ENCODE measurements at places on chromosomes 16 and 17.

DNA sequence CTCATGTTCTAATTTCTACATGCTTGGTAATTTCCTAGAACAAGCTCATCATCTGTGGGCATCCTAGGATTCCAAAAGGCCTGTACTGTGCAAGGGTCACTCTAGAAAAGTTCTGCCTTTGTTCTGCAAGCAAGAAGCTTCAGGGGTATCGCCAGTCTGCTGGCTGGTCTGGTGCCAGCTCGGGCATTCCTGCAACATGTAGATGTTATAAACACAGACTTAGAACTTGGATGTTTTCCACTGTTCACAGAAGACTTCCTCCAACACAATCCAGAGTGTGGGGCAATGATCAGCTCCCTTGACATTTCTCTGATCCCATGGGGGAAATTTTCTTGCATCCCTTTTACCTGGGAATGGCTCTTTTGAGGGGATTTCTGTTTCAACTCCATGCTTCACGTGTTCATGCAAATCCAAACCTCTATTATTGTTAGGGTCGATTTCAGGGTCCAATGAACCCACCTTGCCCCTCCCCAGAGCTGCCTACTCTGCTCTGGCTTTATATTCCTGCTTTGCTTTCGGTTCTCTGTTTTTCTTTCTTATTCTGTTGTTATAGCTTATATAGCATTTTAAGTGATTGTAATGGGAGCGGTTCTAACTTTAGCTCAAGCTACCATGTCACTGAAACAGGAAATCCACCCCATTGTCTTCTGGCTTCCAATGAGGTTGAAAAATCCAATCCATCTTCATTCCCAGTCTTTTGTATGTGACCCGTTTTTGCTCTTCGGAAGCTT, 25.3 kb downstream of the UBE2O start:
- DNase-seq = no peak

DNA sequence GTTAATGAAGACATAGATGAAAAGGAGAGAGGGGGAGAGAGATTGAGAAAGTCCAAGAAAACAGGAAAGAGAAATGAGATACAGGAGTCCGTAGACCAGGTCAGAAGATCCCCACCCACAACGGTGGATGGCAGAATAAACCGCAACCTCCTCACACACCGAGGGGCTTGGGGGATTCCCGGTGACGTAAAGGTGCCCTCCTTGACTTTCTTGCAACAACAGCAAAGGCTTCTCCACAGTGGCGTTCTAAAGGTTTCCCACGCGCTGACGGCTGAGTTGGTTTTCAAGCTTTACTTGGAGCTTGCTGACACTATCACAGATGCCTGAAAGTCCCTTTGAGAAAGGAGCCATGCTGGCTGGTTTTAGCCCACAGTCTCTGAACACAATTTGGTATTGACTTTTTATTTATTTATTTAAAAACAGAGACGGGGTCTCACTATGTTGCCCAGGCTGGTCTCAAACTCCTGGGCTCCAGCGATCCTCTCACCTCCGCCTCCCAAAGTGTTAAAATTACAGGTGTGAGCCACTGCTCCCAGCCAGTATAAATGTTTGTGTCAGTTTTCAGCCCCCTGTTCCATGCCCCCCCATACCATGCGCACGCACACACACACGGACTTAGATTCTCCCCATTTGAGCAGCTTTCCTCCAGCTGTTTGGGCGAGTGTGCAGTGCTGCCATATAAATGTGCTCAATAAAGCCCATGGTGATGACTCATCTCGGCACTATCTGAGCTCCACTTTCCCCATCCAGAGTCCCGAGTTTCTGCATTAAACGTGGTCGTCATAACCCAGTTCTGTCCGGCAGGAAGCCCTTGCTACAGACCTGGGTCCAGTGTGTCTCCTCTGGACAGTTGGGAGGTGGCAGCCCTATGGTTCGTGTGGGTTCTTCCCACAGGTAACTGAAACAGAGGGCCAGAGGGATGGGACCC, 33.0 kb upstream of the SEC14L1 start:
- no peak for DNase-seq

DNA sequence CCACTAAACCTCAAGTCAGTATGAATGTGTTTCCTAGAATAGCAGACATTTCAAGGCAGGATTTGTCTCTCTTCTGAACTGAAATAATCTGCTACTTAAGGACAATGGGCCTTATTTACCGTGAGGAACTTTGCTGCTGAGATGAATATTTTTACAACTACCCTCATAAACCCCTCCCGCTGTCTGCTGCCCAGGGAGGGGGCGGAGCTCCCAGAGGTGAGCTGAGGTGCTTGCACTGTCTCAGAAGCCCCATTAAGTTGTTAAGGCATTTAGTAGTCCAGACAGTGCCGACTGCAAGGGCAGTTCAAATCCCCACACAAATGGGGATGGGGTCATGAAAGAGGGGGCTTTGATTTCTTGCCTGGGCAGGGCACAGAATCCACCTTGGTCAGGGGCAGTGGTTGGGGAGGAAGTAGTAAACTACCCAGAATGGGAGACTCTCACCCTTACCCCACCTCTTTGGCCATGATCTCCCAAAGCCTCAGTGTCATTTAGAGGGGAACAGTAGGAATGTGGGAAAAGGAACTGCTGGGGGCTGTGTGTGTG, 19.2 kb downstream of the HNF1B start:
- no peak for DNase-seq

- no peak for DNase-seq
Measured at GRCh38 chr17:7947651-7948050, 15.6 kb downstream of the CNTROB start.

DNA sequence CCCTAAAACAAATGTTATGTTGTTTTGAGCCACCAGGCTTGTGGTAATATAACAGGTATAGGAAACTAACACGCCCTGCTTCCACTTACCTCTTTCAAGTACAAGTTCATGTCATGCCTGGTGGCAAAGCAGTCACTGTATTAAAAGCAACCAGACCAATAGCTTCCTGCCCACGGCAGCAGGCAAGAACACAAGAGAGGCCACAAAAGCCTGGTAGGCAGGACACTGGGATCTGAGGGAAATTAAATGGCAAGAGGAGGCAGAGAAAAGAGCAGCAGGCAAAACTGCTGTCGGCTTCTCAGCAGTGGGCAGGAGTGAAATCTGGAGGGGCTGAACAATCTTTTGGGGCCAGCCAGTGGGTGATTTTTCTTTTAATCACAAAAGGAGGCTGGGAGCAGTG, 2.2 kb downstream of the CYTH1 start:
- no peak for DNase-seq

DNA sequence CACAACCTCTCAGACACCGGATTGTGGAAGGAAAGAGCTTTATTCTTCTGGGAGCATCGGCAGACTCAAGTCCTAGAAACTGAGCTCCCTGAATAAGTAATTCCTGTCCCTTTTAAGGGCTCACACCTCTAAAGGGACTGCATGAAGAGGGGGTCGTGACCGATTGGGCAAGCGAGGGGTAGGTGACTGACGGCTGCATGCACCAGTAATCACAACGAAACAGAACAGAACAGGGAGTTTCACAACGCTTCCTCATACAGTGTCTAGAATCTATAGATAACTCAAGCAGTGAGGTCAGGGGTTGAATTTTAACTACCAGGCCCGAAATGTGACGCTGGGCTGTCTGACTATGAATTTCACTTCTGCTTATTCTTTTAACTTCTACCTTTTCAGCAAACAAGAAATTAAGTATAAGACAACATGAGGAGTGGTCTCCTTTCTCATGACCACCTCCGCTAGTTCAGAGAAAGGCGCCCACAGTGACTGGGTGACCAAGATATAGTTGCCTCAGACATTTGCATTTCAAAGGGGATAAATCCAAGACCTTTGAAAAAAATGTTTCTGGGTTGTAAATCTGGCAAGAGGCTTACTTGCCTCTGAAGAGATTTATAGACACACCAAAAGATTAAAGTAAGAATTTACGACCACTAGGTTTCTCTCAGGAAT, 88.4 kb upstream of the ATF7IP2 start:
- DNase-seq = no peak

GRCh38 chr17:49359990-49360795, 1.9 kb downstream of the ZNF652 start:
- no peak for DNase-seq

DNA sequence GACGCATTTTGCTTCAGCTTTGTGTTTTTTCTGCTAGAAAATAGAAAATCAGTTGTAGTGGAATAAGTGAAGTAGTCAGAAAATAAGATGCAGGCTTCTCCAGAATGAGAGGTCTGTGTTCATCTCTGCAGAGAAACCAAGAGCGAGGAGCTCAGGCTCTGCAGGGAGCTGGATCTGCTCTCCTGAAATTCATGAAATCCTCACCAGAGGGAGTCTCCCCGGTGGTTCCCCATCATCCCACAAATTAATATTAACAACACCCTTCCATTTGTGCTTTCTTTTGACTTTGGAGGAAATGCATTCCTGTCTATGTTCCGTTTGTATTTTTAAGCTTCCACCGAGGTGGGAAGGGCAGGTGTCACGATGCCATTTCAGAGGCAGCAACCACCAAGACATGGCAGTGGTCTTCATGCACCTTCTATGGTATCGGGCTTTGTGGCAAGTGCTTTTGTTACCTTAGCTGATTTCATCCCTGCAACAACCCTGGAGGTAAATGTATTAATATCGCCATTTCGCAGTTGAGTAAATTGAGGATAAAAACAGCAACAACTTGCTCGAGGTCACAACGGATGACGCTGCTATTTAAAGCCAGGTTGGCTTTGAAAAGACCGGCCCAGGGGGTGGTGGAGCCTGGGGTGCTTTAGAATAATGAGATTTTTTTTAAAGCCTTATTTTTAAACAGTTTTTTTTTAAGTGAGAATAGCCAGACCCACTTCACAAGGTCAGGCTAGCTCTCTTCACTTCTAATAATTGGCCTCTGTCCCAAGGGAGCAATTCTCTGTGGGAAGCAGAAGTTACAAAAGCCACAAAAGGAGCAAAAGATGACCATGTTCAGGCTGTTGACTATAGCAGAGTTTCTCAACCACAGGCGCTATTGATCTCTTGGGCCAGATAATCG, 367.6 kb upstream of the ERCC4 start:
- peak; percentile 11 for DNase-seq

- DNase-seq = no peak
Measured at GRCh38 chr16:77068402-77068801, 122.6 kb upstream of the MON1B start.

DNA sequence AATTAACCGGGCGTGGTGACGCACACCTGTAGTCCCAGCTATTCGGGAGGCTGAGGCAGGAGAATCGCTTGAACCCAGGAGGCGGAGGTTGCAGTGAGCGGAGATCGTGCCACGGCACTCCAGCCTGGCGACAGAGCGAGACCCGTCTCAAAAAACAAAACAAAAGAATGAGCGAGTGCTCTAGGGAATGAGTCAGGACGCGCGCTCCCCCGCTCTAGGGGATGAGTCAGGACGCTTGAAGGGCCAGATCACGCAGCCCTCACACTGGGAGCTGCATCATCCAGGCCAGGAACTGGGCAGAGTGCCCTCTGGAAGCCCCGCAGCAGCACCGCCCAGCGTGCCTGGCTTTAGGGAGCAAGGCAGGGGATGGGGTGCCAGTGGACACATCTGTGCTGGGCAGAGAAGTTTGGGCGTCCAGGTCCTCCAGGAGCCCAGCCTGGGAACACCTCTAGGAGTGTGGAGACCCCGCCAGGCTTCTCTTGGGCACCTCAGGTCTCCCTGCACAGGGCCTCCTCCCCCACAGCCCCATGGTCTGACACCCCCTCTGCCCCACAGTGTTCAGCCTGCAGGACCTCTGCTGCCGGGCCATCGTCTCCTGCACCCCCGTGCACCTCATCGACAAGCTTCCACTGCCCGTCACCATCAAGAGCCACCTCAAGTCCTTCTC, 3.9 kb upstream of the WFIKKN1 start:
- DNase-seq = peak; percentile 94

GRCh38 chr16:5333991-5334390, 236.4 kb upstream of the EEF2KMT start:
- no peak for DNase-seq

DNA sequence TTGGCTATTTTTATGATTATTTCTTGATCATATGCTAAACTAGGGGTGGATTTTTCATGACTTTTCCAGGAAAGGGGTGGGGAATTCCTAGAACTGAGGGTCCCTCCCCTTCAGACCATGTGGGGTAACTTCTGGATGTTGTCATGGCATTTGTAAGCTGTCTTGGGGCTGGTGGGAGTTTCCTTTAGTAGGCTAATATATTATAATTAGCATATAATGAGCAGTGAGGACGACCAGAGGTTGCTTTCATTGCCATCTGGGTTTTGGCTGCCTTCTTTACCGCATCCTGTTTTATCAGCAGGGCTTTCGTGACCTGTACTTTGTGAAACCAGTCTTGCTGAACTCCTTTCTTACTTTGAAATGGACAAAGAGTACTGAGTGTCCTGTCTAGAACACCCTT, 40.4 kb upstream of the ABCA5 start:
- no peak for DNase-seq

- DNase-seq = no peak
Measured at GRCh38 chr17:69763503-69763902, 311.5 kb upstream of the KCNJ16 start.

- no peak for DNase-seq
Measured at GRCh38 chr16:87160234-87160636, 157.0 kb downstream of the C16orf95 start.

GRCh38 chr16:85900027-85900792, 1.2 kb downstream of the IRF8 start:
- DNase-seq = no peak

DNA sequence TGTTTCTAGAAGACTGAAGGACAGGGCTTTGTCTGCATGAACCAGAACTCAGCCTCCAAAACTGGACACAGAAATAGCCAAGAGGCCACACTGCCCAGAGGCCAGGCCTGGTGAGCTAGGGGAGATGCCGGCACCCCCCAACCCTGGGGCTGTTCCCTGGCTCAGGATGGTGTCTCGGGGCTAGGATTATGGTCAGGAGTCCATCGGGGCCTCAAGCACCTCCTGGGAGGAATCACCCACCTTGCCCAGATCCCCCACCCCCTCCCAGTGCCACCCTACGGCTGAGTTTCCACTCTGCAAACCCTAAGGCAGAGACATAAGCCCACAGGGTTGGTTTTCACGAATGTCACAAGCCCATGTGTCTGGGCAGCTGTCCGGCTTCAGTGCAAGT, 37.2 kb downstream of the SLC7A5 start:
- no peak for DNase-seq

- DNase-seq = no peak
Measured at GRCh38 chr16:72013389-72013788, 4.8 kb downstream of the DHODH start.

DNA sequence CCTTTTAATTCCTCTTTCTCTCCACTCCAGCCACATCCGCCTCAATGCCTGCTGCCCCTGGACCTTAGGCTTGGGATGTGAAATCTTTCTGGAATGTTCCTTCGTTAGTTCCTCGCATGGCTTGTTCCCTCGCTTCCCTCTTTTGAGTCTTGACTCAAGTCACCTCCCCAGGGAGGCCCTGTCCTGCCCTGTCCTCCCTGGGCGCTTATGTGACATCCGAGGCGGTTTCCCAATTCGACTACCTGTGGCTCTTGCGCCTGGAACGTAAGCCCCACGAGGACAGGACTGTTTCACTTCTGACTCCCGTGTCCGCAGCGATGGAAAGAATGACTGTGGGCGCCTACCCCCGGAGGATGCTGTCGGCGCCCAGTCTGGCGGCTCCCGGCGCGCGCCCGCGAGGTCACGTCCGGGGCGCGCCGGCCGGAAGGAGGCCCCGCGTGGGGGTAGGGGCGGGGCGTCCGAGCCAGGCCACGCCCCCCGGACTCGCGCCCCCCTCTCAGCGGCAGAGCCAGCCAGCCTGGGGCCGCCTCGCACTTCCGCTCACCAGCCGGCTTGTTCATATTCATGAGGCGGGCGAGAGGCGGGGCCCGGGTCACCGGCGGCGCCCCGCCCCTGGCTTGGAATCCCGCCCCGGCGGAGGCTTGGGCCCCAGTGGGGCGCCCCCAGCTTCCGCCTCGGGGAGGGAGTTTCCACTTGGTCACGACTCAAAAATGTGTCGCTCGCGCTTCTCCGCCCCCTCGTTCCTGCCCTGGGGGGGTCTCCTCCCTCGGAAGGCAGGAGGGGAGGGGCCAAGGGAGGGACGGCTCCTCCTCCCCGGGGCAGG, 8.4 kb upstream of the GLIS2 start:
- DNase-seq = peak; percentile 96

GRCh38 chr17:67359960-67360791, 6.2 kb downstream of the PSMD12 start:
- no peak for DNase-seq

All from osteocyte (in vitro differentiated cells).